H1 (cell line): ENCODE measurements at places on chromosomes 16 and 17. TPM values are rescaled to one million over a fixed set of nuclear protein-coding genes. Genes with fewer than 3 reads are reported as not detected.
A peak's percentile ranks its signal among the peaks of the same experiment; 100 is the strongest.

The HEATR9 gene
- not detected in 2 replicates for total RNA-seq

- DNase-seq: no peak
Observed at GRCh38 chr16:89315791-89316581, 98.5 kb downstream of the ZNF778 start.

DNA sequence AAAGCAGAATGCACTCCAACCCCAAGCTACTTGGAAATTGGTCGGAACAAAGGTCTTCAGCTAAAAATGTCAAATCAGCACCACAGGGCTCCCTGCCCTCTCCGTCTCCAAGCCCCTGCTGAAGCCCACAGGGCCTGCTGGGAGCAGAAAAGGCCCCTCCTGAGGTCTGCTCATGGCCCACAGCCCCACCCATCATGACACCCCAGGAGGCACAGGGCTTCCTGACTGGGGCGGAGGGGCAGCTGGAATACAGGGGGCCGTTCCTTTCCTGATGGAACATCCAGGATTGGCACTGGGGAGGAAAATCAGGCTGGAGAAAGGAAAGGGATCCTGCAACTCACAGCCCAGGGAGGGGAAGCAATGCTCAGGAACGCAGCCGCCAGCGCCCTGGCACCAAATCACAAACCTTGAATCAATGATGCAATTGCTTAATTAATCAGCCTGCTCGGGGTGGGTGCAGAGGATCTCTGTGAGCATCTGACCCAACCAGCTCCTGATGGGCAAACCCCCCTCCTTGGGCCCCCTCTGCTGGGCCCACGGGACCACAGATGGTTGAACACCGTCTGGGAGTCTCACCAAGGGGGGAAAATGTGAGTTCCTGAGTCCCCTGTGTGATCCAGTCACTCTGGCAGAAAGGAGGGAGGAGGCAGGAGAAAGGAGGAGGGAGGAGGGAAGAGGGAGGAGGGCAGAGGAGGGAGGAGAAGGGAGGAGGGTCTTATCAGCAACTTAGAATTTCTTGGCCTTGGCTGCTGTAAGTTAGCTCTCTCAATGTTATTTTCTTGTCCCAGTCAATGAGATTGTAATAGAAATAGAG lies 155.5 kb downstream of the ZNF423 start:
- peak; percentile 68 for DNase-seq

DNA sequence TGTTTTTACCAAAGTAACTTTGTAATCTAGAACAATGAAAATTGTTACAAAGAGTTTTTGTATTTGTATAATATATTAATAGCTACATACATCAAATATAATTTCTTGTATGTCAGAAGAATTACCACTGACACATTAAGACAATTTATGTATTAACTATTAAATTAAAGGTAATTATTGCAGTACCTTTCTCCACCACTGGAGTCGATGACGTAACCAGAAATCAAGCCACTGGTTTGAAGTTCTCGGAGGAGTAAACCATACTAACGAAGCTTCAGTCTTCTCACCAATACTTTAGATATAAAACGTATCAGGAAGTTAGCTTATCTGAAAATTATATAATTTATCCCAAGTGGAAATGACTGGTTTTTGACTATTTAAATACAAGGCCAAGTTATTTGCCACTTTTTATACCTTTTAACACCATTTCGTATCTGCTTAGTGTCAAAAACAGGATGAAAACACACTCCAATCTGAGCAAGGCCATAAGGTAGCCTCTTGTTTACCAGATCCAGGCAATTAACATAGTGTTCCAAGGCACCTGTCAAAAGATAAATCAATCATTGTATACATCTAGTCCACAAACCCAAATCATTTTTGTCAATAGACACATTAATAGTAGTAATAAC lies 4.3 kb downstream of the POLG2 start:
- DNase-seq: no peak

DNA sequence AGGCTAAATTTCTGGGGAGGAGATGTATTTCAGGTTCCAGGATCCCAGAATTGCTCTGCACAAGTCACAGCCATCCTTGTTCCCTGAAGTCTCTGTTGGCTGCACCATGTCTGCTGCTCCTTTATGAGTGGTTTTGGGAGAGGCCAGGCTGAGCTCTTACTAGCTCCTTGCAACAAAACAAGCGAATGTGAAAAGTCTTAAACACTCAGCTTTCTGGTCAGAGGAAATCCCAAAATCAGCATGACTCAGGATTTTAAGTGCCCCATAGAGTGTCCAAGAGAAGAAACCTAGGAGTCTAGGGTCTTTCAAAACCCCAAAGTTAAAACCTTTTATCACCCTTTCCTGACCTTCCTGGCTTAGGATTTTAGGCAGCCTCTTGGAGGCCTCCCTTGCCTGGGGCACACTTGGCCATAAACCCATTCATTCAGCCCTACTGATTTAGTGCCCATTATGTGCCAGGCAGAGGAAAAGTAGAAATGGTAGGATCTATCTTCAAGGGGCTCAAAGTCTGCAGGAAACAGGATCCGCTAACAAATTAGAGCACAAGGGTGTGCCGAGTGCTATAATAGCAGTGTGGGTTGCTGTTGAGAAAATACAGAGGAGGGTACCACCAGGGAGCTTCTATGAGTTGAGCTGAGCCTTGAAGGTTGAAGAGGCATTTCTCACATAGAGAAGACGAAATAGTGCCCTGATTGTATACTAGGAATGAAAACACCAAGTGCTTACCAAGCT lies 36.9 kb downstream of the SOST start:
- no peak for DNase-seq

DNA sequence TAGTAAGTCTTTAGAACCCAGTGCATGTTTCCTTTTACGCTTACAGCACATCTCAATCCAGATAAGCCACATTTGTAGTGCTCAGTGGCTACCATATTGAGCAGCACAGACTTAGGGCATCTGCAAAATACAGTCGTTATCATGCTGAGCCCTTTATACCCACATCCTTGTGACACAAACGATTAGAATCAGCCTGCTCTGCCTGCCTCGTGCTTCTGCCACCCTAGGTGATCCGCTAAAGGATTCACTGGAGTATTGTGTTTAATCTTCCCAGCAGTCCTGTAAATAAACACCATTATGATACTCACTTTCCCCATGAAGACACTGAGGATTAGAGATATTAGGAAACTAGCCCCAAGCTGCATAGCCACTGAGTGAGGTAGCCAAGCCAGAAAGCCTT lies 51.3 kb upstream of the FA2H start:
- DNase-seq: no peak

GRCh38 chr17:46901291-46901690 lies 21.7 kb upstream of the GOSR2 start:
- no peak for DNase-seq

GRCh38 chr17:6853764-6854442 lies 22.4 kb upstream of the TEKT1 start:
- DNase-seq: peak; percentile 65

DNA sequence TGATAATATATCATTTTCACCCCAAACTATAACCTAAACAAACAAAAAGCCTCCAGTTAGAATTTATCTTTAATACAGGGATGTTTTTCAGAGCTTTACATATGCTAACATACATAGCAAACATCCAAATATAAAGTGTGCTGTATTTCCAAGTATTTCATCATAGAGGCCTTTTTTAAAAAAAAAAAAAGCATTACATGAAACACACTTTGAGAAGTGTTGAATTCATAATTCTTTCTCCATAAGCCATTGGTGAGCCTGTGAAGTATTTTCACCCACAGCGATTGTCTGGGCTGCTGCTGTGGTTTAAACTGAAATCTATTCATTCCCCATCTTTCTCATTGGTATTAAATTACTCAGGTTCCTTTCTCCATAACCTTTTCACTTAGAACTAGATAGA lies 503.4 kb upstream of the CDH8 start:
- DNase-seq: no peak

DNA sequence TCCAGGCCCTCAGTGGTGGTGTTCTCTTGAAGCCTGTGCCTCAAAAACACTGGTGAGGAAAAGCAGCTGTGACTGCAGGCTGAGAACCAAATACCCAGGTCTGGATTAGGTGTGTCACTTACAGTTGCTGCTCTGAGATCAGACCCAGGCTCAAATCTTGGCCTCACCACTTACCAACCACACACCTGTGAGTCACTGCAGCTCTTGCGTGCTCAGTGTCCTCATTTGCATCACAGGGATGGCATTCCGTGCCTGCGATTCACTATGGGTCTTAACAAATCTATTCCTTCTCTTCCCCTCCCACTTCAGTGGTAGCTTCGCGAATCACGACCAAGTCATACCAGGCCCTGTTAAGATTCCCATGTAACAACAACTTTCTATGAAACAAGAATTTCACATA lies 233.4 kb upstream of the HSBP1 start:
- no peak for DNase-seq

DNA sequence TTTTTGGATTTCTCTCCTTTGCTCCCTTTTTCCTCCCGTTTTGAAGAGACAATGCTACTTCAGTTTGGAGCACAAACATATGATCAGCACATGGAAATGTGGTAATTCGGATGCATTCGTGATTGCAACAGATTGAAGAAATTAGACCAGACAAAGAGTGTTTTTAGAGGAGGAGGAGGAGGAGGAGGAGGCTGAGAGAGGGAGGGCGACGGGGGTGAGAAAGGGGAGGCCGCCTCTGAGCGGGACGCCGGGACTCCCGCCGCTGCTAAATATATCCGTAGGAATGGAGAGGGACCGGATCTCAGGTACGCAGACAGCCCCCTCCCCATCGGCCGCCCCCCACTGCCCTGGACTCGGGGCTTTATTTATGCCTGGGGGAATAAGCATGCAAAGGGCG lies 179.3 kb downstream of the SEC14L1 start:
- DNase-seq: no peak

- no peak for DNase-seq
Observed at GRCh38 chr17:44536090-44536953, 21.0 kb upstream of the FZD2 start.
